ENCODE measurements at places on chromosomes 4 and X.

GRCh38 chr4:13541720-13542576 is 2.4 kb downstream of the NKX3-2 start:
- DNase-seq, result no peak

DNA sequence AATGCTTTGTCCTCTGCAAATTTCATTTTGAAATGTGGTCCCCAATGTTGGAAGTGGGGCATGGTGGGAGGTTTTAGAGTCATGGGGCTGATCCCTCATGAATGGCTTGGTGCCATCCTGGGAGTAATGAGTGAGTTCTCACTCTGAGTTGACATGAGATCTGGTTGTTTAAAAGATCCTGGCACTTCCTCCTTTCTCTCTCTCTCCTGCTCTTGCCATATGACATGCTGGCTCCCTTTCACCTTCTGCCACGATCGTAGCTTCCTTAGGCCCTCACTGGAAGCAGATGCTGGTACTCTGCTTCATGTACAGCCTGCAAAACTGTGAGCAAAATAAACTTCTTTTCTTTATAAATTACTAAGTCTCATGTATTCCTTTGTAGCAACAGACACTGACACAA is 262.0 kb downstream of the IL15 start:
- no peak for DNase-seq

- no peak for DNase-seq
These were observed 5.7 kb upstream of the PPEF2 start for GRCh38 chr4:75907966-75908365.

GRCh38 chrX:132218100-132218812 is 991 bp downstream of the RAP2C start:
- peak; percentile 45 for DNase-seq

GRCh38 chrX:84441143-84441542 is 61.1 kb downstream of the HDX start:
- DNase-seq, result no peak

DNA sequence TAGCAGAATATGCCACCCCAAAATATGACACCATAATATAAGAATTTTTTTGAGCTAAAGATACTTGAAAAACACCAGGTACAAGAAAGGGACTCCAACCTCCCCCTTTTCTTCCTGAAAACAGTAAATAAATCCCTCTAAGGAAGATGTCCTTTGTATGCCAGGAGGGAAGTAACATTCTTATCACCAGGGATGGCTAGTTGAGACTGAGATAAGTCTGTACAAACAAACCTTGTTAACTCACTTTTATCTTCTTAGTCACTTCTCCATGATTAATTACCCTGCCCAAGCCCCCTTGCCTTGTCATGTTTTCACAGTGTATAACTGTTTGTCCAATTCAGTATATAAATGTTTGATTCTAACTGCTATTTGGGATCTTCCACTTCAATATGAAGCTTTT is 888.0 kb downstream of the PCDH18 start:
- no peak for DNase-seq

GRCh38 chr4:186189656-186190055 is 1.7 kb upstream of the CYP4V2 start:
- no peak for DNase-seq

GRCh38 chr4:86302251-86302650 is 57.6 kb downstream of the MAPK10 start:
- no peak for DNase-seq

GRCh38 chr4:121824950-121825349 is 1.3 kb upstream of the CCNA2 start:
- DNase-seq, result no peak

DNA sequence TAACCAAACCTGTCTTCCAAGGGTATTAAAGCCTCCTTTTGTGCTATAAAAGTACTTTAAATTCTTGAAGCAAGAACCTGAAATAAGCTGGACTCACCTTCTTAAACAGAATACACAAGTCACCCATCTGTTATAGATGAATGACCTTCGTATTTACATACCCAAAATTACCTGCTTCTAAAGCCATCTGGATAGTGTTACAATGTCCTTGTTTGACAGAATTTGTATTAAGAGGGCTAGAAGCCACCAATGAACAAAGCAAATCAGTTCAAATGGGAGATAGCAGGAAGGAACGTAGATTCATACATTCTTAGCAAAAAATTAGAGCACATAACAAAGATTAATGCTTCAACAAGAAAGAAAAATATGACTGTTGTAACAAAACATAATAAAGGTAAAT is 33.7 kb upstream of the CCSER1 start:
- DNase-seq, result no peak

DNA sequence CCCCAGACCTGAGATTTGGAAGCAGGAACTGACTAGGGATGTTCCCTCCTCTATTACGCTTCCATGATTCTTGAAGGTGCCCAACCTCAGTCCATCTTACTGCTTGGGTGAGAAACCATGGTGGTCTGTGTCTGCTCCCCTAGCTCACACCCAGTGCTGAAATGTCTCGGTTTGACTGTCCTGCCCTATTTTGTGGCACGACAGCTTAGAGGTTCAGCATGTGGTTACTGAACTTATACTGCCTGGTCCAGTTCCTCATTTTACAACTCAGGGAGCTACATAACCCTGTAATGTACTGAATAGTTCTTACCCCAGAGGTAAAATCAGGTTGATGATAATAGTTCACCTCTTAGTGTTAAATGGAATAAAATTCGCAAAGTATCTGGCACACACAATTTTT is 203.1 kb downstream of the RBM46 start:
- no peak for DNase-seq

DNA sequence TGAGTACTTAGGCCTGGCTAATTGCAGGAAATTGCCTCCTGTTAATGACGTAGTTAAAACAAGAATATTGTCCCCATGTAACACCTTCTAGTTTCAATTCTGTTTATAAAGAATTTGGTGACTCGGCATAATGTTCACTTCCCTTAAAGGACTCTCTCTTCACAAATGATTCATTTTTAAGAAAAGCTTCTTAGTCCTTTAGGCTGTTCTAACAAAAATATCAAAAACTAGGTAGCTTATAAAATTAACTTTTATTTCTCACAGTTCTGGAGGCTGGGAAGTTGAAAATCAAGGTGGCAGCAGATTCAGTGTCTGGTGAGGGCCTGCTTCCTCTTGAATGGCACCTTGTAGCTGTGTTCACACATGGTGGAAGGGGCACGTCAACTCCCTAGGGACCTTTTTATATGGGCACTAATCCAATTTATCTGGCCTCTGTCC is 23.8 kb downstream of the COL25A1 start:
- no peak for DNase-seq

DNA sequence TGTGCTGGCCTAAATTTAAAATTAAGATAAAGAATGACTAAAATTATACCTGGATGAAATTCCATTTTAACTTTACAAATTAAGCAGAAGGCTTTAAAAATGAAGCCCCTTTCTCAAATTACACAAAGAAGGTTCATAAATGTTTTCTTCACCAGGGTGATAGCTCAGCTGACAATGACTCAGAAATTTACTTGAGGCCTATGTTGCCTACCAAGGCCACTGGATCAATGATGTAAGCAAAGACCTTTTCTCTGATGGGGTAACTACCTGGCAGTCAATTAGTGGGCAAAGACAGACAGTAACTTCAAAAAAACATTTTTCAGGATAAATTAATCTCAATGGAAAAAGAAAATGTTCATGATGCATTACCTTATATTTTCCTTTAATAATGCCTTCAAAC is 23.9 kb upstream of the GPR34 start:
- DNase-seq, result no peak

DNA sequence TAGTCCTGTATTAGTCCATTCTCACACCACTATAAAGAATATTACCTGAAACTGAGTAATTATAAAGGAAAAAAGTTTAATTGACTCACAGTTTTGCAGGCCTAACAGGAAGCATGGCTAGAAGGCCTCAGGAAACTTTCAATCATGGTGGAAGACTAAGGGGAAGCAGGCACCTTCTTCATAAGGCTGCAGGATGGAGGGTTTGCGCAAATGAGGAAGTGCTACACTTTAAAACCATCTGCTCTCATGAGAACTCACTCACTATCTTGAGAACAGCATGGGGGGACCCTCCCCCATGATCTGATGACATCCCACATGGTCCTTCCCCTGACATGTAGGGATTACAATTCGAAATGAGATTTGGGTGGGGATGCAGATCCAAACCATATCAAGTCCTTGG is 12.1 kb upstream of the MAGEA11 start:
- no peak for DNase-seq

GRCh38 chr4:1172228-1172851 is at the start of gene SPON2:
Gene SPON2, minus strand, starts transcription at chr4:1172583.
- DNase-seq, result no peak

GRCh38 chrX:48890296-48890925 is 7.2 kb downstream of the TIMM17B start:
- DNase-seq, result no peak

GRCh38 chrX:130626521-130626920 is 224.7 kb downstream of the RBMX2 start:
- DNase-seq, result no peak

- no peak for DNase-seq
These were observed 39.5 kb downstream of the EFNB1 start for GRCh38 chrX:68868316-68868715.

DNA sequence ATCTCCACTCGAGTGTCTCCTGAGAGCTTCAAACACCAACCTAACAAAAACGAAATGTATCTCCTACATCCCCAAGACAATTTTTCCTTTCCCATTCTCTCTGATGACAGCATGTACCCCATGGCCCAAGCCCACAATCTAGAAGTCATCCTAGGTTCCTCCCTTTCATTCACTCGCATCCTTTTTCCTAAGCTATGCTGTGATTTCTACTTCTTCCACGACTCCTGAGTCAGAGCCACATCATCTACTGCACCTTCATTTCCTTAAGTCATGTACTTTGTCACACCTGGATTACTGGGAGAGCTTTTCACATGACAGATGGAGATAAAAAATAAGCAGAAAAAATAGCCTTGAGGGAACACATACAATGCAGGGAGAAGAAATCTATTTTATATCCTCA is 20.1 kb downstream of the C4orf36 start:
- no peak for DNase-seq

DNA sequence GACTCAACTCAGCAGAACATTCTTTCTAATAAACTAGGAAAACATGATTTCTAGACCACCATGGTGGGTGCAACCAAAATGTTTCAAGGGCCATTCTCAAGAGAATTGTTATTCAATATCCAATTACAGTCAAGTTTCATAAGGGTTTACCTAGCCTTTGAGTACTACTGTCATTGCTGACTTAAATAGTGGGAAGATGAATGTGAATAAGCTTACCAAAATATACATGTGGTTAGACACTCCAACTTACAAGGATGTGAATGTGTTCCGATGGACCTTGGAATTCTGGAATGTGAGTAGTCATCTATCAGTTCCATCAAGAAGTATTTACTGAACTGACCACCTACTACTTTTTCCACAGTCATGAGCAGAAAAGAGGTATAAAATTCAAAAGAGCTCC is 16.9 kb downstream of the SH3RF1 start:
- no peak for DNase-seq

- DNase-seq, result no peak
These were observed 61.1 kb downstream of the FBXO8 start for GRCh38 chr4:174222266-174222872.

DNA sequence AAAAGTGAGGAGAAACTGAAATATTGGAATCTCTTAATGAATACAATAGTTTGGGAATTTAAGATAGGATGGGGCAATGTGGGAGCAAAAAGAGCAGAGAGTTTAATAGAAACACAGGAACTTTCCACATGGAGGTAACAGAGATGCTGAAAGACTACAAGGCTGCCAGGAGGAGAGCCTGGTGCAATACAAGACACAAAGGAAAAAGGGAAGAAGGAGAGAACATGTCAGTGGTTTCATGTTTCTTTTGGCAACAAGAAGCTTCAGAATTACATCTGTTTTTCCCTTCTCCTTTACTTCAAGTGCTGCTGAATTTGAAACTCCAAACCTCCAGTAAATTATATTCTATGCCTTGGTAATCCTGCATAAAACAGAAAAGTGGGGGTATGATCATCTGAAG is 474.3 kb downstream of the FAT4 start:
- no peak for DNase-seq

GRCh38 chr4:187128976-187129375 is 405.3 kb upstream of the FAT1 start:
- no peak for DNase-seq

DNA sequence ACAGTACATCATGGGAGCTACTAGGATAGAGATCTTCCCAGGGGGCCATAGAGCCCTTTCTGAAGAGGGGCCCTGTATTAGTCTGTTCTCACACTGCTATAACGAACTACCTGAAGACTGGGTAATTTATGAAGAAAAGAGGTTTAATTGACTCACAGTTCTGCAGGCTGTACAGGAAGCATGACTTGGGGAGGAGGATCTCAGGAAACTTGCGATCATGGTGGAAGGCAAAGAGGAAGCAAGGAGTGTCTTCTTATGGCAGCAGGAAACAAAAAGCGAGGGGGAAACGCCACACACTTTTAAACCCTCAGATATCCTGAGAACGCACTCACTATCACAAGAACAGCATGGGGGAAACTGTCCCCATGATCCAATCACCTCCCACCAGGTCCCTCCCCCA is 4.2 kb upstream of the SLC9A6 start:
- no peak for DNase-seq

DNA sequence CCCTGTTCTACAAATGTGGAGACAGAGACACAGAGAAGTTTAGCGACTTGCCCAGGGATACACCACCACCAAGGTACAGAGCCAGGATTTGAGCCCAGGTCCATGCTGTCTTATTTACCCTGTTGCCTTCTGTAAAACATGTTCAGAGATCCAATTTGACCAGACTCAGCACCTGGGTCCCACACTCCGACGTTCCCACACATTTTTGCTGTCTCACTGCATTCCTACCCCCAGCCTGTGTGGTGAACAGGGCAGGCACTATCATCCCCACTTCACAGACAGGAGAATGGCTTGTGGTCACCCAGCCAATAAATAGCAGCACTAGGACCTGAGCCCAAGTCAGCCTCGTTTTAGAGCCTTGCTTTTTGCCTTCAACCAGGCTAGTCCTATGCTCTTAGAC is 102.8 kb downstream of the PJA1 start:
- no peak for DNase-seq

- no peak for DNase-seq
These were observed 70.8 kb upstream of the BCOR start for GRCh38 chrX:40168480-40169011.

DNA sequence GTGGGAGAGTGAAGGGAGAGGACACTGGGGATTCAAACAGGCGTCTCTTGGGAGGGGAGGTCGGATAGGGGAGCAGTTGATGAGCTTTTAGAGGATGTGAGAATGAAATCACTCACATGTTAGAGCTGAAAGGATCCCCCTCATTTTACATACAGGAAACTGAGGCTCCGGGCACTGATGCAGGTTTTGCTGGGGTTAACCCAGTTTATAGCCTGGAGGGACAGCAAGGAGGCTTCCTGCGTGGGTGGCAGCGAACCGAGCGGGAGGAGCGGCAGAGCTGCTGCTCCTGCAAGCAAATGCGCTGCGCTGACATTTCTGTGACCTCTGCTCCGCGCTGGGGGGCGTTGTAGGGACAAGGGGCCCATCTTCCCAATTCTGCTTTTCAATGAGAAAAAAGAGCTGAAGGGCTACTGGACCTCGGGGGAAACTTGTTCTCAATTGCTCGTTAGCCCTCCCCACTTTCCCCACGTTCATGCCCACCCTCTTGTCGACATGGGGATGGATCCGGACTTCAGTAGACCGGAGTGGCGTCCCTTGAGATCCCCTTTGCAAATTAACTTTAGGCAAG is 1.2 kb upstream of the NEUROG2 start:
- no peak for DNase-seq

All from stimulated activated CD8-positive, alpha-beta memory T cell treated with anti-CD3 and anti-CD28 coated beads, Interleukin-7, amount 100 ng/mL, for 1 hour (primary cell).